CD4-positive, alpha-beta T cell (primary cell): ENCODE measurements at places on chromosomes 12 and 14. TPM values are rescaled to one million over a fixed set of nuclear protein-coding genes. Genes with fewer than 3 reads are reported as not detected.

MEG3 gene
- total RNA-seq, result not detected

CEBPE gene
- not detected for total RNA-seq

DNA sequence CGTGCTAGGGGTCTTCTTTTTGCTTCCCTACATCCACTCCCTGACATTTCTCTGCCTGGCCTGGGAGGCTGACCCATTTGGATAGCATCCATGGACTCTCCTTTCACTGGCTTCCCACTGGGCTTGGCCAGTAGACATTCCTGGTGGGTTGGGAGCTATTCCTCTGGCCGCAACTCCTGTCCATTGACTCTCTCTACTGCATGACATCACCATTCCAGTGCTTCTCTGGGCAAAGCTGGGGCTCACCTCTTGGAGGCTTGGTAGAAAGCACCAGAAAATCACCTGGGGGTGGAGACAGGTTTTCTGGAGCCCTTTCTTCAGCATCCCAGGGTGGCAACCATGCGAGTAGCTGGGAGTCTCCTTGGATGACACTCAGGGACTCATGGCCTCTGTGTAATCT lies 16.7 kb upstream of the LHX5 start:
- no peak for DNase-seq

DNA sequence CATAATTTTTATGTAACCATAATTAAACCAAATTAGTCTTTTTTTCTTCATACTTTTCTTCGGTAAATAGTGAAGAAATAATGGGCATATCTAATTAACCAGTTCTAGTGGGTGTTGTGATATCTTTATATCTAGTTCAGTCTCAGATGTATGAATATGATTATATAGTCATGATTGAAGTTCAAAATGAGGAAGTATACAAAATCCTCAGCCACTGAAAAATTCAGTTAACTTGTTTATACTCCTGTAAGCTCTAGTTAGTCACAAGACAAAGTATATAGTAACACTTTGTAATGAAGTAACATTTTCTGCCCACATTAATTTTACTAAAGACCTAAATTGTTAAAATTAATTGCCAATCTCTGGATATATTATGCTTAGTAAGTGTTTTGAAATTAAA lies 46.5 kb downstream of the CAND1 start:
- no peak for DNase-seq

DNA sequence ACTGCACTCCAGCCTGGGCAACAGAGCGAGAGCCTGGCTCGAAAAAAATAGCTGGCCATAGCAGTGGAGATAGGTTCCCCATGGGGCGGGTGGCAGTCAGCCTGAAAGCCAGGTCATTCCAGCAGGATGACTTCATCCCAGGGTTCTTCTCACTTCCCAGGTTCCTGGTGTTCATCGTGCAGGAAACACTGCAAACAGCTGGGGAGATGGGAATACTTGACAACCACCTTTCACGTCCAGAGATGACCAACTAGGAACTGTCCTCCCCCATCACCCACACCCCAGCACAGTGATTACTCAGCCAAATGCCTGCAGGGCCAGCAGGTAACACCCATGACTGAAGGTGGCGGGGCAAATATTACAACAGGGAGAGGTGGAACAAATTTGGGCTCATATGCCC lies 1.7 kb downstream of the VSIG10 start:
- DNase-seq, result no peak

DNA sequence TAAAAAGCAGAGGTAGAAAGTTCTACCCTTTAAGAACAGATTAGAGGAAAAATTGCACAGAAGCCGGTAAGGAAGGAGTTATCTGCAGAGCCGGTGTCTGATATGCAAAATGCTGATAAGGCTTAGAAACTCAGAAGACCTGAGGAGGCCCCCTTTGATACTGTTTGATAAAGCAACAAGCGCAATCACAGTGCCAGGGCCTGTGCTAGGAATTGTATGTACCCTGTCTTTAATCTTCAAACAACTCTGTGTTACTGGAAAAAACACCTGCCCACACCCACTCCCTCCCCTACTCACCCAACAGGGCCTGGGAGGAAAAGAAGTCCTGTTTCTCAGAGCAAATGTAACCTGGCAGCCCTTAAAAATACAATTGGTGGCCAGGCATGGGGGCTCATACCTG lies 112.7 kb upstream of the FUT8 start:
- no peak for DNase-seq

CLEC2A gene
- not detected for total RNA-seq

STYK1 gene
- not detected for total RNA-seq

DNA sequence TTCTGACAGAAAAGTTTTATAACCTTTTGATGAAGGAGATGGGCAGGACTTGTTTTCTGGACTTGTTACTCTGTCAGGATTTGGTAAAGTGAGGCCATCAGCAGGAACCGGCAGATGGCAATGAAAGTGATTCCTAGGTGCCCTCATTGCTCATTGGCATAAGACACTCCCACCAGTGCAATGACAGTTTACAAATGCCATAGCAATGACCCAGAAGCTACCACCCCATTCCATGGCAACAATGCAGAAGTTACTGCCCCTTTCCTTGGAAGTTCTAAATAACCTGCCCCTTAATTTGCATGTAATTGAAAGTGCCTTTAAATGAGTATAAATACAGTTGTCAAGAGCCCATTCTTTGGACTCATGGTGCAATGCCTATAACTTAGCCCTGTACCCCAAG lies 222.6 kb downstream of the CEP128 start:
- no peak for DNase-seq

DNA sequence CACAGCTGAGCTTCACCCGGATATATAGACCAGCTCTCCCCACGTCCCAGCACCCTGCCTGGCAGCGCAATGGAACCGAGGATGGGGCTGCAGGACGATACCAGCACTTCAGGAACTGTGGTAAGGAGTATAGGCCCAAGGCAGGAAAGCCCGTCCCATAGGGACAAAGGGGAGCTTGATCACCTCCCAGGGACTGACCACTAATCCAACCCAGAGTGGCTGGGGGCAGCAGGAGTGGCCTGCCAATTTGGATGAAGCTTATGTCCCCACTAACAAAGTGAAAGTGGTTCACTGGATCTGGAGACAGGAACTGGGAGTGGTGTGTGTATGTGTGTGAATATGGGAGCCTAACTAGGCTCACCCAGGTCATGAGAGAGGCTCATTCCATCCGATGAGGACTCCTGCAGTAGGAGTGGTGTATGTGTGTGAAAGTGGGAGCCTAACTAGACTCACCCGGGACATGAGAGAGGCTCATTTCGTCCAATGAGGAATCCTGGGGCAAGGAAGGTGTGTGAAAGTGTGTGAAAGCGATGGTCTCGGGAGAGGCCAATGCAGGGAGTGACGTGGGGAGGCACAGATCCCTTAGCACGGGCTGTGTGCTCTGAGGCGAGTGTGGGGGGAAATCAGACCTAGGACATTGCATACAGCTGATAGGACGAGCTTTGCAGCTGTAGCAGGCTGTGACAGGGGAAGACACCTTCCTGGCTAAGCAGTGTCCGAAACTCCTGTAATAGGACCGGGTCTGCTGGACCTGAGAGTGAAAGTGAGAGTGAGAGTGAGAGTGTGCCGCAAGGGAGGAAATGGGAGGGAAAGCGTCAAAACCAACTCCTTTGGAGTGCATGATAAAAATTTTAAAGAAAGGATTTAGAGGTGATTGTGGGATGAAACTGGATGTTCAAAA lies 25.7 kb downstream of the KLRK1 start:
- peak; percentile 24 for DNase-seq

SELPLG gene
- 27.8 TPM for total RNA-seq

DNA sequence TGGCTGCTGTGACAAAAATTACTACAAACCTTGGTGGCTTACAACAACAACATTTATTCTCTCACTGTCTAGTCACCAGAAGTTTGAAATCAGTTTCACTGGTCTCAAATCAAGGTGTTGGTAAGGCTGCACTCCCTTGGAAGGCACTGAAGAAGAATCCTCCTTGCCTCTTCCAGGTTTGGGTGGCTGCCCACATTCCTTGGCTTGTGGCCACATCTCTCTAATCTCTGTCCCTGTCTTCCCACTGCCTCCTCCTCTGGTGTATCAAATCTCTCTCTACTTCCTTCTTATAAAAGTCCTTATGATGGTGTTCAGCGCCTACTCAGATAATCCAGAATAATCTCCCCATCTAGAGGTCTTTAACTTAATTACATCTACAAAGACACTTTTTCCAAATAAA lies 31.0 kb downstream of the PLCZ1 start:
- DNase-seq, result no peak

DNA sequence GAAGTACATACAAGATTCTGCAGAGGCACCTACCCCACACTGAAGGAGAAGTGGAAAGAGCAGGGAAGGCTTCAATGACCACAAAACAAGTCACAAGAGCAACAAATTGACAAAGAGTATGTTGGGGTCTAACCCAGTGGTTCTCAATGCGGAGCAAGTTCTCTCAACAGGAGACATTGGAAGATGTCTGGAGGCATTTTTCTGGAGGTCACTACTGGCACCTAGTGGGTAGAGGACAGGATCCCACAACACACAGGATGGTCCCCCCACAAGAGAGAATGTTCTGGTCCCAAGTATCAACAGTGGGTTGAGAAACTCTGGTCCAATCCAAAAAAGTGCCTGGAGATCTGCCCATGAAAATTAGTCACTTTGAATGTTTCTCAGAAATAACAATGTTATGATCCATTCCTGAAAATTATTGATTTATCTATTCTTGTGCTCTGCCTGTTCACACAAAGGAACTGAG lies 3.4 kb downstream of the SSH1 start:
- no peak for DNase-seq

- DNase-seq, result no peak
These were observed 127.0 kb upstream of the SSTR1 start for GRCh38 chr14:38080696-38081095.

DNA sequence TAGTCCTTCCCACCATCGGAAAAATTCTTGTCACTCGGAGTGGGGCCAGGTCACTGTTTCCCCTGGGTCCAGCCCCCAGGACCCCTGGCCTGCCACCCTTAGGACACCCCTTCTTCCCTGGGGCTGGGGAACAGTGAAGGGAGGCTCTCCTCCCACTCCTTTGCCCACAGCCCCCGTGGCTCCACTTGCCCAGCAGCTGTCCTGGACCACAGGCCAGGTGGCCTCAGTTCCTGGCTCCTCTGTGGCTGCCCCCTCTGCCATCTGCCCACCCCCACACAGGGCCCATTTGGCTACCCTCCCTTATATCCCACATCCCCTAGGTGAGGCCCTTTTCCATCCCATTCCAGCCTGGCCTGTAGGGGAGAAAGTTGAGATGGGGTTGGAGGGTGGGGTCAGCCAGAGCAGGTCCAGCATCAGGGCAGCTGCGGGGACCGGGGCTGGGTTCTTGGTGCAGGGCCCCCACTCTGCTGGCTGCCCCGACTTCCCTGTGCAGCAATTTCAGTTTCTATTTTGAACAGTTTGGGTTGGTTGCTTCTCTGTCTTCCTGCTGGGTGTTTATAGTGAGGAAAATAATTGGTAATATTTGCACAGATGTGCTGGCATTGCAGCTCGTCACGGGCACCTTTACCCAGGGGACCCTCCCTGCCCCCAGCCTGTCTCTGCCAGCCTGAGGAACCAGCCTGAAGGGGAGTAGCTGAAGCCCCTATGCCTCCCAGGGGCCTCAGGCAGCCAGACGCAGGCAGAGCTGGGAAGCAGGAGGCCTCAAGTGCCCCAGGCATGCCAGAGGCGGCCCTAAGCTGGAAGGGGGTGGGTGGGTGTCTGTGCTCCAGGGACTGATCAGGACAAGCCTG lies 23.4 kb downstream of the SYNDIG1L start:
- DNase-seq, result no peak

RPS6KL1 gene
- total RNA-seq, result 12.5 TPM

KRT71 gene
- total RNA-seq, result not detected

PLEKHG7 gene
- not detected for total RNA-seq

ACSM4 gene
- total RNA-seq, result not detected

KLC1 gene
- 119 TPM for total RNA-seq

DNA sequence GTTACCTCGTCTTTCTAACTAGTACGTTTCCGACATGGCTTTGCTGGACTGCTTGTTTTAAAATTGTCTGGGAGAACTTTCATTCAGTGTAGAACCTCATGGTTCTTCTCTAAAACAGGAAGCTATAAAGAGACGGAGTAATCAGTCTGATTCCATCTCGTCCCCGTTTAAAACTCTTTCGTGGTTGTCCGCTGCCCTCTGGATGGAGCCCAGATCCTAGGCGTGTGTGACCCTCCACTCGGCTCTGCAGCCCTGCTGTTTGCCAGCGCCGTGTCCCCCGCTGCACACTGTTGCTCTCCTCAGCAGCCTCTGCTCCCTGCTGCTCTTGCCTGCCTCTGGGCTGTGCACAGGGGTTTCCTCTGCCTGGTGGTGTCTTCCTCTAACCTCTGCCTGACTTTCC lies 50.2 kb downstream of the SLC8B1 start:
- no peak for DNase-seq

TMEM30B gene
- total RNA-seq, result 8.9 TPM

DNA sequence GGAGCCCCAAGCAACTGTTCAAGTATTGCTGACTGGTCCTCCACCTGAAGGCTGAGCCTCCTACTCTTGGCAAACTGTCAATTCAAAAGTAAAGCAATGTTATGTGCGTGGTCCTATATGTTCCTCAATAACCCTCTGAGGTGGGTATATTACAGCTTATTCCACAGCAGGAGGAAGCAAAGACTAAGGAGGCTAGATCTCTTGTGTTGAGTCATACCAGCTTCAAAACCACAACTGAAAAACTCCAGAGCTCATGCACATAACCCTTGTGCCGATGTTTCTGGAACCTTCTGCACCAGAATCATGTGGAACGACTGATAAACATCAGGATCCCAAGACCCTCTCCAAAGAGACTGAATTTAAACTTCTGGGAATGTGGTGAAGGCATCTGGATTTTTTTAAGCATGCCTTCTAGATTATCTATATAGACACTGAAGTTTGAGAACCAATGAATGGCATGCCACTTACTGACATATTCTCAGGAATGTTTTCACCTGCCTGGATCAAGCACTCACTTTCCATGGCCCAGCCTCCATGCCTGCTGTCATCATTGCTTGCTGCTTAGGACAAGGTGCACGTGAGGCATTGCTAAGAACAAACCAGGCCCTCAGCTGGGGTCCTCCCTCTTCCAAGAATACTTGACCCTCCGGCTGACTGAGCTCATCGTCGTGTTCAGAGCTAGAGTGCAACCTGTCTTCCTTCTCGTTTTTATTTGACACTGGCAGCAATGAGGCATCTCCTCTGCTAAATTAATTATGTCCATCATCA lies 194.7 kb downstream of the BCL11B start:
- DNase-seq, result no peak

ARF3 gene
- total RNA-seq, result 34.6 TPM

SDR39U1 gene
- 71.7 TPM for total RNA-seq

- no peak for DNase-seq
These were observed 84.2 kb upstream of the BMP4 start for GRCh38 chr14:54040846-54041245.

SIX1 gene
- not detected for total RNA-seq

KRT73 gene
- 69.7 TPM for total RNA-seq

DNA sequence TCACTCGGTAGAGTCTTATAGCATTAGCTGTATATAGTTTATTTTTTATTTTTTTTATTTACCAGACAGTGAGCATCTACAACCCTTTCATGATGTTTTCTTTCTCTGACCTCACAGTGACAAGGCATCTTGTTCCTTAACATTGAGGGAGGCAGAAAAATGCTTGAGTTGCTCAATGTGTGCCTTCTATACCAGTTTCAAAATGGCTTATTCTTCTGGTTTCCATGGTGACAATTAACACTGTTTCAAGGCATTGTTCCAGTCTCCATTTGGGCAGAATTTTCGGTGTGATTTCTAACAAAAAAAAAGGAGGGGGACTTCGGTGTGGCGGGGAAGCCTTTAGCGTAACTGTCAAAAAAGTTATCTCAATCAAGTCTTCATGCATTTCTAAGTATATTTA lies 209.7 kb upstream of the NPAS3 start:
- no peak for DNase-seq

PPP4R4 gene
- total RNA-seq, result 4.3 TPM

- DNase-seq, result no peak
These were observed 12.9 kb downstream of the SYNE3 start for GRCh38 chr14:95503365-95504134.

- DNase-seq, result no peak
These were observed 62.1 kb upstream of the C14orf180 start for GRCh38 chr14:104517426-104517825.

MYH7 gene
- total RNA-seq, result not detected
